ENCODE measurements at places on chromosomes 11 and 22.

DNA sequence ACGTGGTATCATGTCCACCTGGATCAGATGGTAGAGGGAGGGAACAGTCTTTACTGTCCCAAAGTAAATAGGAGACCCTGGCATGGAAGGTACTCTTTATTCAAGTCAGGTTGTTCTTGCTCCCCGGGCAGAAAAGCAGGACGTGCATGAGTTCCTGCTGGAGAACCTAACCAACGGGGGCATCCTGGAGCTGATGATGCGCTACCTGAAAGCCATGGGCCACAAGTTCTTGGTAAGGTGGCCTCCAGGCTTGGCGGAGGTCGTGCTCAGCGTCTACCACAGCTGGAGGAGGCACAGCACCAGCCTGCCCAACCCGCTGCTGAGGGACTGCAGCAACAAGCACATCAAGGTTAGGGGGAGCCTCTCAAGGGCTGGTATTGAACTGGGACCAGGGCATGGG, 48.7 kb downstream of the CABIN1 start:
- no peak for DNase-seq

- DNase-seq: no peak
Observed at GRCh38 chr22:30539368-30539767, 7.2 kb downstream of the SEC14L6 start.

DNA sequence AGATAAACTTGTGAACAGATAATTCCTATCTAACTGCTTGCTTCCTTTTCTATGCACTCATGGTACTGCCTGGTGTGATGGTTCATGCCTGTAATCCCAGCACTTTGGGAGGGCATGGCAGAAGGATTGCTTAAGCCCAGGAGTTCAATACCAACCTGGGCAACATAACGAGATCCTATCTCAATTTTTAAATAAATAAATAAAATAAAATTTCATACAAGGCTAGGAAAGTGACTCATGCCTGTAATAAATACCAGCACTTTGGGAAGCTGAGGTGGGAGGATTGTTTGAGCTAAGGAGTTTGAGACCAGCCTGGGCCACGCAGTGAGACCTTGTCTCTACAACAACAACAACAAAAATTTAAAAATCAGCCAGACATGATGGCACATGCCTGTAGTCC, 166.6 kb downstream of the COMMD9 start:
- no peak for DNase-seq

- DNase-seq: no peak
Observed at GRCh38 chr22:40332319-40332781, 13.9 kb upstream of the ADSL start.

DNA sequence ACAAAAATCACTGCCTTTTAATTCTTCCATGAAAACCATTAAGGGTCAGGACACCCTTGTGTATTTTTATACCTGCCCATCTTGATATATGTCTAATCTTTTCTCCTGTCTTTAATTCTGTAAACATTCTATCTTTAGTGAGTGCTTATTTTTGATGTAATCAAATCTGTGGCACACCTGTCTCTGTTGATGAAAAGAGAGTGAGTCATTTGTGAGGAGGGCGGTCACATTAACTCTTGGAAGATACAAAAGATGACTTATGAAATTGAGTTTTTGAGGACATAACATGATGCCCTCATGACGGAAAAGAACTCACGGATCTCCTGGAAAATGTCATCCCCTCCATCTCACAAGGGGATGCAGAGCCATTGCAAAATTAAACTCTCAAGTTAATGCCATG, 206.5 kb upstream of the PGR start:
- DNase-seq: no peak

DNA sequence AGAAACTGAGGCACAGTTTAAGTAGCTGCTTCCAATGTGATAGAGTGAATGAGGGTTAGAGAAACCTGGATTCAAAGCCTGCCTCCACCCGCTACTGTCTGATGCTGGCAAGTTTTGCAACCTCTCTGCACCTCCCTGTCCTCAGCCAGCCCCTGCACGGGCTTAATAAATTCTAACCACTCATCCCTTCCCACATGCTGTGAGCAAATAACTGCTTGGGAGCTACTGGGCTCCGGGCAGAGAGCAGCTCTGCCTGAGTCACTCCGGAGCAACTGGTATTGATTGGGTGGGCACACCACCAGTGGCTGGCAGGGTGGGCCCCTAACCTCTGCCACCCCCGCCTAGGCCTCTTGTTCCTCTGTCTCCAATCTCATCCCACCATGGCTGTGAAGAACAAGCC, 104.3 kb upstream of the SYT13 start:
- DNase-seq: no peak

Data from epithelial cell of proximal tubule (primary cell).